ENCODE measurements at places on chromosomes 13 and 19. TPM values are rescaled to one million over a fixed set of nuclear protein-coding genes. Genes with fewer than 3 reads are reported as not detected.
A peak's percentile ranks its signal among the peaks of the same experiment; 100 is the strongest.

Gene ZNF844
- total RNA-seq: 13.2 TPM

Gene PNMA8A
- total RNA-seq: 17.3 TPM

Gene CERS1
- 2.5 TPM for total RNA-seq

Gene ZNF808
- 22.1 TPM for total RNA-seq

Gene MUC16
- total RNA-seq: 0.49 TPM

Gene DENND1C
- total RNA-seq: 0.69 TPM

Gene CTXN1
- total RNA-seq: 1.4 TPM

Gene MEIS3
- 12.8 TPM for total RNA-seq

Gene KIR2DL4
- total RNA-seq: not detected

Gene ZC3H13
- 30.0 TPM for total RNA-seq

Gene PLPP2
- 5.1 TPM for total RNA-seq

GRCh38 chr19:13417054-13417453 is 89.2 kb downstream of the CACNA1A start:
- no peak for DNase-seq

DNA sequence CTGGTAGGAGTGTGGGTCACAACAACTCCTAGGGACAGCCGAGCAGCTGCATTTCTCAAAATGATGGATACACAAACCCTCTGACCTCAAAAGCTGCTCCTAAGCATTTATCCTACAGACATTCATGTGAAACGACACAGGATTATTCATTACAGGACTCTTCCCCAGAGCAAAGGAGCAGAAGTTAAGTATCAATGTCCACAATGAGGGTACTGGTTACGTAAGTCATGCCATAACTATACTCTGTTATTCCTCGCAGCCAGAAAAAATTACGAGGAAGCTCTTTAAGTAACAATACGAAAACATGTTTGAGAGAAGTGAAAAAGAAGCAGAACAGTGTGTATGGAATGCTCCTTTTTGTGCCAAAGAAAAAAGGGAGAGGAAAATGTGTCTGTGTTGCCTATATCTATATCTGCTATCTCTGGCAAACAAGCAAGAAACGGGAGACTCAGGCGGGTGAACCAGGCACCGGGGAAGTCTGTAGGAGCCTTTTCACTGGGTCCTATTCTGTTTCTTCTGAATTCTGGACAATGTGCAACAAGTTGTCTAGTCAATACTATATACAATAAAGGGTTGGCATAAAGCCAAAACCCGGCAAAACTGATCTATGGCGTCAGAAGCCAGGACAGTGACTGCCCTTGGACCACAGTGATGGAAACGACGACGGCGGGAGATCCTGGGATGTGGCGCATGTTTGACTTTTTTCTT is 1.3 kb downstream of the ISOC2 start:
- peak; percentile 55 for DNase-seq

DNA sequence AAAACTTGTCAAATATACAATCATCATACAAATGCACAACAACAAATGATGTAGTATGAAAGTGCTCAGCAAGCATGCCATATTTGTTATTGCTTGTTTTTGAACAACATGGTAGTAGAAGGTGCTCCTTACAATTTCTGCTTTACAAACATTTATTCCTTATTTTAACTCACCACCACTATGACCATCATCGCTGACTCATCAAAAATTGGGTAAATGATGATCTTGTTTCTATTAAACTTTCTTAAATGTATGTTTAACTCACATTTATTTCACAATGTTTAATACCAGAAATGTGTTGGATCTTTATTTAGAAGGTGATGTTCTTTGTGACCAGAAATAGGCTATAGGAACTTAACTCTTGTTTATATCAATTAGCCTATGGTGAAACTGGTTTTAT is 45.5 kb downstream of the KCNRG start:
- DNase-seq: no peak

- DNase-seq: peak; percentile 44
Measured at GRCh38 chr19:40165362-40165937, 25.8 kb upstream of the MAP3K10 start.

DNA sequence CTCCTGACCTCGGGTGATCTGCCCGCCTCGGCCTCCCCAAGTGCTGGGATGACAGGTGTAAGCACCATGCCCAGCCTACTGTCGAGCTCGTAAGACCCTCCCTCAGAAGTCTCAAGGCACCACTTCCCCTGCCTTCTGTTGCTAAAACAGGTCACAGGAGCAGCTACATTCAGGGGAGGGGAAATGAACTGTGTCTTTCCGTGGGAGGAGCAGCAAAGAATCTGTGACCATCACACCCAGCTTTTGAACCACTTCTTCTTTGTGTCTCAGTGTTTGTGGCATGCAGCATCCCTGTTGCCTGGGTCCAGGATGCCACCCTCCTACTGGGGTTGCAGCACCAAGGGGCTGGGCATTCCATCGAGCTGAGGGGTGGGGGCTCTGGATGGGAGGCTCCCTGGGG is 7.7 kb upstream of the CSNK1G2 start:
- DNase-seq: no peak

- no peak for DNase-seq
Measured at GRCh38 chr19:7997809-7998480, 7.5 kb downstream of the ELAVL1 start.

- no peak for DNase-seq
Measured at GRCh38 chr19:8393192-8393870, 3.2 kb downstream of the RAB11B start.

GRCh38 chr19:45578861-45579260 is 5.7 kb downstream of the OPA3 start:
- no peak for DNase-seq

DNA sequence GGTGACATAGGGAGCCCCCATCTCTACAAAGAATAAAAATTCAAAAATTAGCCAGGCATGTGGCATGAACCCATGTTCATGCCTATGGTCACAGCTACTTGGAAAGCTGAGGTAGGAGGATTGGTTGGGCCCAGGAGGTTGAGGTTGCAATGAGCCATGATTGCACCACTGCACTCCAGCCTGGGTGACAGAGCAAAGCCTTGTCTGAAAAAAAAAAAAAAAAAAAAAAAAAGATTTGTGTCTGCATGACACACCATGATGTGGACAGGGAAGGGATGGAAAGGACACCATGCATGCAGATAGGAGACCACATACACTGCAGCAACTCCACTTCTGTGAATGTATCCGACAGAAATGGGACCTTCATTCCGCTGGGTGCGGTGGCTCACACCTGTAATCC is 34.0 kb upstream of the HOMER3 start:
- no peak for DNase-seq

DNA sequence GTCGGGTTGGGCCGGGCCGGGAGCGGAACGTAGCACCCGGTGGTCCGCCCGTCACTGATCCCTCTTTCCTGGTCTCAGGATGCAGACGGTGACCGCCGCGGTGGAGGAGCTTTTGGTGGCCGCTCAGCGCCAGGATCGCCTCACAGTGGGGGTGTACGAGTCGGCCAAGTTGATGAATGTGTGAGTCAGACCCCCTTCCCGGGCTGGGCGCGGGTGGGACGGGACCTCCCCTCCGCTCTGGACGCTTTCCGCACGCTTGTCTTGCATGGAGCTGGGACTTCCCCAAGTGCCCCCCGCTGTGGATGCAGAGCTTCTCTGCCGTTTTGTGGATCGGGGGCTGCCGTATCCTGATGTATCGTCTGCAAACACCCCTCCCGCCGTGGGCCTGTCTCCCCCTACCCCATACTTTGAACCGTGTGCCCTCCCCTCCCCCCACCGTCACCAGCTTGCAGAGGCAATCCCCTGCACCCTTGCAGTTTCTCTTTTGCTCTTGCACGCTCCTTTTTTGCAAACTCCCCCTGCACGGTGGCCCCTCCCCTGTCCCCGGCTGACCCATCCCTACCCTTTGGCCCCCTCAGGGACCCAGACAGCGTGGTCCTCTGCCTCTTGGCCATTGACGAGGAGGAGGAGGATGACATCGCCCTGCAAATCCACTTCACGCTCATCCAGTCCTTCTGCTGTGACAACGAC is 669 bp downstream of the GADD45B start:
- DNase-seq: peak; percentile 20

DNA sequence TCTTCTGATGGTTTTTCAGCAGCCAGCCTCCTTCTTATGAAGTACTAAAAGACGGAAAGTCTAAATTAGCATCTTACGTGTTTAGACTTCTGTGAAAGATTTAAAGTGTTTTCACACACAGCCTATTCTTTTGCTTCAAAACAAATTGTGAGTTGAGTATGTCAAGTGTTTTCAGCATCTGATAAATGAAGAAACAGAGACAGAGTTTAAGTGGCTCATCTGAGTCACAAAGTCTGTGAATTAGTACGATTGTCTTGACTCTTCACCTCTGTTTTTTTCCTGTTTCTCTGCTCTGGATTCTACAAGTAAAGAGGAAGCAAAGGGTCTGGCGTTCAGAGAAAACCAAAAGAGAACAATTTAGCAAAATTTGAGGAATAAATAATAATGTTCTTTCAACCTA is 116.4 kb downstream of the FRY start:
- DNase-seq: no peak

GRCh38 chr19:37896180-37896579 is 10.2 kb downstream of the WDR87 start:
- DNase-seq: no peak

- DNase-seq: no peak
Measured at GRCh38 chr19:12695997-12696365, 450 bp downstream of the FBXW9 start.

GRCh38 chr13:40648040-40648439 is 18.4 kb downstream of the FOXO1 start:
- no peak for DNase-seq

GRCh38 chr19:46296722-46297461 is at the start of gene HIF3A:
HIF3A (plus strand) TSS chr19:46297042; CDS start chr19:46297077, 35 bp downstream.
- DNase-seq: peak; percentile 81

DNA sequence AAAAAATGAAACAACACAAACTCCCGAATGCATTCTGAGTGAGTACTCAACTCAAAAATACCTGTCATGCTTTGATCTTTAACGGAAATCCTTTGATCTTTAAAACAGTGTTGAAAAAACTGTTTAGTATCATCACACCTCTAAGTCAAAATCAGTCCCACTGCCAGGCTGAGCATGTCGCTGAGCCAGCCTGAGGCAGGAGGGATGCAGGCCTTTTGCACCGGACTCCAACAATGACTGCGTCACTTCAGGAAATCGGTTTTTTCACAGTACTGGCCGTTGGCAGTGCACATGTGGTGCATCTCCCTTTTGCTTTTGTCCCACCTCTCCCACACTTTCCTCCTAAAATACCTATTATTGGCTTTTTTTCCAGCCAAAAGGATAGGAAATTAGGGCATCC is 78.2 kb downstream of the SHISA2 start:
- no peak for DNase-seq

GRCh38 chr19:50331994-50332243 is 2.7 kb upstream of the KCNC3 start:
- DNase-seq: no peak

GRCh38 chr13:30373727-30374126 is 48.6 kb upstream of the UBE2L5 start:
- DNase-seq: no peak

- no peak for DNase-seq
Measured at GRCh38 chr19:33726756-33727155, 69.9 kb upstream of the KCTD15 start.

- no peak for DNase-seq
Measured at GRCh38 chr19:10968527-10969135, 7.8 kb downstream of the SMARCA4 start.
